GM04503 (cell line): ENCODE measurements at places on chromosomes 2 and 18.

GRCh38 chr2:227414846-227415245, 27.1 kb upstream of the SCYGR1 start:
- DNase-seq, result peak; percentile 25

DNA sequence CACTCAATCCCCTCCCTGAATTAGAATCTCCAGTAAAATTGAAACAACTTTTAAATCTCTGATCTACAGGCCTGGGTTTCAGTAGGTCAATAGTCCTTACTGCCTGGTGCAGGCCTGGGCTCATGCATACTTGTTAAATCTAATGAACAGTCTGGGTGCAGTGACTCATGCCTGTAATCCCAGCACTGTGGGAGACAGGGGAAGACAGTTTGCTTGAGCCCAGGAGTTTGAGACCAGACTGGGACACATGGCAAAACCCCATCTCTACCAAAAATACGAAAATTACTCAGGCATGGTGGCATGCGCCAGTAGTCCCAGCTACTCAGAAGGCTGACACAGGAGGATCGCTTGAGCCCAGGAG, 94.7 kb upstream of the SP3 start:
- no peak for DNase-seq

GRCh38 chr18:12393998-12394397, 13.7 kb upstream of the PRELID3A start:
- no peak for DNase-seq

DNA sequence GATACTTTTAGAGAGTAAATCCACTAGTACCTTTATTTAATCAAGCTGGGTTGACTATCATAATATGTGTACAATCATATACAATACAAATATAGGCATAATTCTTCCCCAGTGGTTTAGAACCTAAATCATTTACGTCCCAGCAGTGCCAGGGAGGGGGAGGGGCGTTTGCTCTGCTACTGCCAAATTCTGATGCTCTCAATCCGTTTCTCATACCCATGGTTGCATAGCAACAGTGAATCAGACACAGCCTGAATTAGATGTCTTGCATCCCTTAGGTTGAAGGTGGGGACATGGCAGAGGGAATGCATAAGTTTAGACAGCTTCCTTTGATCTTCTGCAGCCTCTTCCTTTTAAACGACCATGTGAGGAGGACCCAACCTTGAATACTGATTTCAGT, 135.4 kb downstream of the ABCA12 start:
- no peak for DNase-seq

GRCh38 chr2:28951910-28952835, 28.9 kb upstream of the TOGARAM2 start:
- peak; percentile 11 for DNase-seq

- no peak for DNase-seq
These were observed 1.0 kb downstream of the GAREM2 start for GRCh38 chr2:26173776-26174482.

DNA sequence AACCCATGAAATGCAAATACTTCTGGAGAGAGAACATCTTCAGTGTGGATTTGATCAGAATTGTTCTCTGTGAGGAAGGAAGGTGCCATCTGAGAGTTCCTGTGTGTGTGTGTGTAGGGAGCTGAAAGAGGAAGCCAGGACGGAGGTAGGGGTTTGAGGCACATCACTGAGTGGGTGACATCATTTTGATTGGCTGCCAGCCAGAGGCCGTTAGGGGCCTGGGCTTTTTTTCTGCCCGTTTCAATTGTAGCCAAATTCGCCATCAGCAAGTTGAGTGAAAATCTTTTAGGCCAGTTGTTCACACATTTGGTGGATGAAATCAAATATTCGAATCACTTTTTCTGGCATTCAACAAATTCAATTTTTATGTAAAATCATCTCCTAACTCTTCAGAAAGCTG, 48.9 kb downstream of the TSN start:
- DNase-seq, result no peak

GRCh38 chr2:227179988-227180685, 15.7 kb downstream of the COL4A3 start:
- no peak for DNase-seq

DNA sequence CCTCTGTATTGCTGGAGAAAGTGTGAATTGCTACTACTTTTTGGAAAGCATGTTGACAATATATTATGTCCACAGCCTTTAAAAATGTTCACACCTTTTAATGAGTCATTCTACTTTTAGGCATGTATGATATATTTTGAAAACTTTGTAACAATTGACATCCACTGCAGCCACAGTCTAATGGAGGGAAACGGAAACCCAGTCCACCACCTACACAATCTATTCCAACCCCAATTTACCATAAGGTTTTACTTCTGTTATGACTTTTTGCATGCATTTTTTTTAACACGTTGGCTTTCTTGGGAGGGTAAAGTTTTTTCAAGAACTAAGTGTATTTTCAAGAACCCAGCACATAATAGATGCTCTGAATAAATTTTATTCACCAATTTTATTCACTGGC, 38.5 kb upstream of the ATP8B1 start:
- DNase-seq, result no peak

GRCh38 chr2:174664084-174664759, 66.6 kb upstream of the WIPF1 start:
- DNase-seq, result no peak

- DNase-seq, result no peak
These were observed 328.9 kb upstream of the ID2 start for GRCh38 chr2:8352989-8353388.

GRCh38 chr2:129779783-129780182, 199.7 kb upstream of the RAB6C start:
- no peak for DNase-seq

DNA sequence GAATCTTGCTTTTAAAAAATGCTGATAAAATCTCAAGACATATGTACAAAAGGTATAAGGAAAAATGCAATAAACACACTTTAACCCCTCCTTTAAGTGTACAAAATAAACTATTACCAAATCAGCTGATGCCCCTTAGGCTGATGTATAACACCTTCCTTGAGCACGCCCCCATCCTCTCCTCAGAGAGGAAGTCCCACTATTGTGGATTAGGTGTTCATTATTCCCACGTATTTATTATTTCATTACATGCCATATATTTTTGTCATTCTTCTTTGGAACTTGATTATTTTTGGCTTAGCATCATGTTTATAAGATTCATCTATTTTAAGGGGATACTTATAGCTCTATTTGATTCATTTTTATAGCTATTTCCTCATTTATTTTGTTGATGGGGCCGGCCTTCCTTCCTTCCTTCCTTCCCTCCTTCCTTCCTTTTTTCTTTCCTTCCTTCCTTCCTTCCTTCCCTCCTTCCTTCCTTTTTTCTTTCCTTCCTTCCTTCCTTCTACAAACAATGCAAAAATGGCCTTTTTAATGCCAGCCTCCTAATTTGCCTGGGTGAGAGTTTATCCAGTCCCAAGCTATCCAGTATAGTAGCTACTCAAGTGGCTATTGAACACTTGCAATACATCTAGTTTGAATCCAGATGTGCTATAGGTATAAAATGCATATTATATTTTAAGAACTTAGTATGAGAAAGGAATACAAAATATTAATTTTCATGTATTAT, 4.0 kb downstream of the SERPINB13 start:
- no peak for DNase-seq

DNA sequence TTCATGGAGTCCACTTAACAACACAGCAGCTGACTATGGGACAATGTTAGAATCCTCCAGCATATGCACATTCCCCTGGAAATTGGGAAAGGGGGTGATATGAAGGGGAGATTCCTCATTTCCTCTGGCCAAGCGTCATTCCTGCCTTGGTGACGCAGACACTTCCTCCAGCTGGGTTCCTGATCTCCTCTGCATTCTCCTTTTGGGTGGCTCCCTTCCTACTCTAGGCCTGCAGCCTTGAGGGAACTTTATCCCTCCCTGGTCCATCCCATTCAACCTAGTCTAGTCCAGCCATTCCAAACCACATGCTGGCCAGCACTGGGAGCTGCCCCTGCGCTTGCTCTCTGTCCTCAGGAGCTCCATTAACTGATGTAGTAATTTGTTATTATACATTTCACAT, 216.8 kb downstream of the VAPA start:
- DNase-seq, result no peak

GRCh38 chr2:186544255-186544675, 45.6 kb upstream of the ITGAV start:
- DNase-seq, result peak; percentile 77

GRCh38 chr18:9683418-9684396, 24.4 kb upstream of the RAB31 start:
- no peak for DNase-seq

DNA sequence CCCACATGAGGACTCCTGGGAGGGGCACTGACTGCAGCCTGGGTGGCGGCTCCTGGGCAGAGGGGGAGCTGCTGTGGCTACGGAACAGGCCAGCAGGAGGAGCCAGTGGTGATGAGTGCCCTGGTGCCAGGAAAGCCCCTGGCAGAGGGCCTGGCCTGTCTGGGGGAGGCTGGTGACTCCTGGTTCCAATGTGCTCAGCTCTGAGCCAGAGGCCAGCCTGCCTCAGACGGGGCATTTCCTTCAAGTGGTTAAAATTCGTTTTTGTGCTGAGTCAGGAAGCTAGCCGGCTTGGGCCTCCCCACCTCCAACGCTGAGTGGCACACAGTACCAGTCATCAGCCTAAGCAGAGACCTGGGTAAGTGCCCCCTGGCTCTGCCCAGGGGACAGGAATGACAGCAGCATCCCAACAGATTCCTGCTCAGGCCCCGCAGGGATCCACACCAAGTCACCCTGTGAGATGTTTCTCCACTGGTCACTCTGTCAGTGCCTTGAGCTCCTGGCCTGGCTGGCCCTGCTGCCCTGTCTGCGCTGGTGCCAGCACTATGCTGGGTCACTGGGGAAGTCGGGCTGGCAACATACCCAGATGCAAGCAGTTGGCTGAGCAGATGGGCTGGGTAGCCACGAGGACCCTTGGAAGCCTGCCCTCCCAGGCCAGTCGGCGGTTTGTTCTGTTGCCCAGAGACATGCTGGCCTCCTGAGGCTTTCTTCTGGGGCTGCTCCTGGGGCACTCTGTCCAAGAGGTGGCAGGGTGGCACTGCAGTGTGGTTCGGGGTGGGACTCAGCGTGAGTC, 7.1 kb upstream of the KLF11 start:
- DNase-seq, result no peak

DNA sequence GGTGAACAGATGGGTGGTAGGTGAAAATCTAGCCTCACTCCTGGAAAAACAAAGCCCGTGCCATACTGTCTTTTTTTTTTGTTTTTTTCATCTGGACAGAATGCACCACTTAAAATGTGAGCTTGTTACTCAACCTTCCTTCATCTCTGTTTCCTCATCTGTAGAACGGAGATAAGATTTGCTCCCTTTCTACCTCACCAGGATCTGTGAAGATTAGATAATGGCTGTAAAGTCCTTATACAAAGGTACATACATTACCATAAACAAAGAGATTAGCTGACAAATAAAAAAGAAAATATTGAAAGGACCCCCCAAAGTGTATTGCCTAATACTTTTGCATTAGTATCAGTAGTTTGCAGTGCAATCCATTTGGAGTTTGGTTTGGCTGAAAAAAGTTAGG, 75.4 kb upstream of the ZEB2 start:
- no peak for DNase-seq

GRCh38 chr2:189217541-189217940, 38.0 kb upstream of the COL5A2 start:
- DNase-seq, result no peak

DNA sequence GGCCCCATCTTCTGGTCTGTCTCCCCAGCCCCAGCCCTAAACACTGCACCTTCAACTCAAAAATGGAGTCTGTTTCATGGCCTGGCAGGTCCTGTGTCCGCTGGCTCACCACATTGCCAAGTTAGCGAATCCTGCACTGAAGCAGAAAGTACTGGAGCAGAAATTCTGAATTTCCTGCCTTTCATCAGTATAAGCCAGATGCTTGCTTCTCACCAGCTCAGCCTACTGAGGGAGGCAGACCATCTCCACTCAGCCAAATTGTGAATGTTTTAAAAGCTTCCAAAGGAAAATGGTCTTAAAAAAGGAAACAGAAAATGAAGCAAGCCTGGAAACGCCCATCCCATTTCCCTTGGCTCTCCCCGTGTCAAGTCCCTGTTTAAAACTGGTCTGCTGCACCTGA, 157.8 kb downstream of the C1D start:
- no peak for DNase-seq

- no peak for DNase-seq
These were observed 669.8 kb downstream of the ZEB2 start for GRCh38 chr2:143850084-143850483.

DNA sequence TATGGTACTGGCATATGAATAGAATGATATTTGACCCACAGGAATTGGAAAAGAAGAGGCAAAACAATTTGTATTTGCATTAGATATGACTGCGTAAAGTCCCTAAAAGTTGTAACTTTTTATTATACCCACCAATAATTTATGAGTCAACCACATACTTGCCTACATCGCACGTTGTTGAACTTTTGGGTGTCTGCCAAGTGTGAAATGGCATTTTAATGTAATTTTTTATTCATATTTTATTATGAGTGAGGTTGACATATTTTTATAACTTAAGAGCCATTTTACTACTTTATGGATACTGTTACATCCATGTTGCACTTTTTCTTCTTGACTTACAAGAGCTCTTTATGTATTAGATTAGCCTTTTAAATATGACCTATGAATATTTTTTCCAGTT, 4.6 kb downstream of the DSC2 start:
- no peak for DNase-seq

GRCh38 chr18:9437021-9437437, 38.3 kb upstream of the RALBP1 start:
- peak; percentile 31 for DNase-seq

- DNase-seq, result no peak
These were observed 54.9 kb upstream of the PXDN start for GRCh38 chr2:1799174-1799573.

DNA sequence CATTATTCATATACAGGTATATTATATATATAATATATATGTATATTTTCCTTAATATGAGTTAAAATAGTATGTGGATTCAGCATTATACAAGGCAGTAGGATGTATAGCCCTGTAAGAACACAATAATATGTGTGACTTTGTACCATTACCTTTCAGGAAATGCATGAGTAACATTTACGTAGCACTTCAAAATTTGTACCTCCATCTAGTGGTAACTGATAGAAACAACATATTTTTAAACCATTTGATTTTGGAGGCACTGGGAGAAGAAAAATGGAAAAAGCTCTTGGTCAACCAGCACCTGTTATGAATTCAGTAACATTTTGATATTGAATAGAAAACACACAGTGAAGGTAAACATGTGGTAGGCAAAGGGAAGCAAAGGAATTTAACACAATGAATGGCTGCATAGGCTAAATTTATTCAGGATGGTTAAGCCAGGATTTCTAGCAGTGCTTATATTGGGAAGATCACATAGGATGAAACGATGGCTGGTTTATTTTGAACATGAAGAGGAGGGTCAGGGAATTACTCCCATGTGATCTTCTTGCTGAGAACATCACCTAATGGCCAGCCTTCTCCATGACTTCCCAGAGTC, 565.5 kb downstream of the CCDC85A start:
- DNase-seq, result no peak

- DNase-seq, result no peak
These were observed 163.9 kb downstream of the PKP4 start for GRCh38 chr2:158620656-158621055.

DNA sequence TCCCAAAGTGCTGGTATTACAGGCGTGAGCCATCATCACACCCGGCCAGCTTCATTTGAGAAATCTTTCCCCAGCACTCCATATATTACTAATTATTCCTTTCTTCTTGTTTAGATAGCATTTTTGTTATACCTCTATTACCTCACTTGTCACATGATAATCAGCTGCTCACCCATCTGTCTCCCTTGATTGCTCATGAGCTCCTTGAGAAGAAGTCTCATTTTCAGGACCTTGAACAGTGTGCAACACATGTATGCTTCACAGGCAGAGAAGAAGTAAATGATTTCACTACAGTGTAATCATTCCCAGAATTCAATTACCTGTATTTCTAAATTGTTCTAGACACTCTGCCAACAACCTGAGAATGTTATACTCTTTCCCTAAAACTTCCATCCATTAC, 6.2 kb downstream of the PAIP2B start:
- DNase-seq, result no peak
